Activated naive CD8-positive, alpha-beta T cell treated with anti-CD3 and anti-CD28 coated beads, Interleukin-2, amount 10 ng/mL, durations not matched to agents 7 days and 5 days (primary cell): ENCODE measurements at places on chromosomes 2 and 18. TPM values are rescaled to one million over a fixed set of nuclear protein-coding genes. Genes with fewer than 3 reads are reported as not detected.

DNA sequence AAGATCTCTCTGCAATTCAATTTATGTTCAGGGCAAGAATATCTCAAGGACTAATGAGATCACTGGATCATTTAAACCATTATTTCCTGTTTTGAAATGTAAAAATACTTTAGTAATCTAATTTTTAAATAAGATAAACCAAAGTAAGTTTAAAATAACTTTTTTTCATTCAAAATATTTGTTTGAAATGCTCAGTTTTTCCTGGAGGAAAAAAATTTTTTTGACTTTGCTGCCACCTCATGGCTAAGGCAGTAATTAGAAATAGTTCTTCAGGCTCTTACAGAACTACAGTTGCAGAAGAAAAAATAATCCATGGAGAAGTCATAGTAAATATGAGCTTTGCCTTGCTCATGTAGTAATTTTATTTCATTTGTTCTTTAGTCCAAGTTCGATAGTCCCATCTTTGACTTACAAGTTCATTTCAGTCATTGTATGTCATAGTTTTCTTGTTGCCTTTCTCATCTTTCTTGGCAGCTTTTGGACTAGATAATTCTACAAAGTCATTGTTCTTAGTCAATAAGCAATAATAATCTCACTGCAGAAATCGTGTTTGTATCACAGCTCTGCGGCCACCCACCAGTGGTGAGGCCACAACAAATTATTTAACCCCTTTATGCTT is 127.4 kb downstream of the DPP4 start:
- DNase-seq = no peak

GRCh38 chr2:126676221-126677175 is 20.5 kb downstream of the GYPC start:
- no peak for DNase-seq

DNA sequence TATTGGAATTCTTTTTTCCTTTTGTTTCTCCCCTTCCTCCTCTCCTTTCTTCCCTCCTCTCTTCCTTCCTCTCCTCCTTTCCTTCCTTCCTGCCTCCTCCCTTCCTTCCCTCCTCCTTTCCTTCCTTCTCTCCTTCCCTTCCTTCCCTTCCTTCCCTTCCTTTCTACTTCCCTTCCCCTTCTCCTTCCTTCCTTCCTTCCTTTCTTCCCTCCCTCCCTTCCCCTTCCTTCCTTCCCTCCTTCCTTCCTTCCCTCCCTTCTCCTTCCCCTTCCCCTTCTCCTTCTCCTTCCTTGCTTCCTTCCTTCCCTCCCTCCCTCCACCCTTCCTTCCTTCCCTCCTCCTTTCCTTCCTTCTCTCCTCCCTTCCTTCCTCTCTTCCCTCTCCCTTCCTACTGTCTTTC is 431.0 kb upstream of the MEIS1 start:
- DNase-seq = no peak

GRCh38 chr2:207315131-207315530 is 149.4 kb upstream of the KLF7 start:
- no peak for DNase-seq

The CTAGE1 gene
- not detected for total RNA-seq

DNA sequence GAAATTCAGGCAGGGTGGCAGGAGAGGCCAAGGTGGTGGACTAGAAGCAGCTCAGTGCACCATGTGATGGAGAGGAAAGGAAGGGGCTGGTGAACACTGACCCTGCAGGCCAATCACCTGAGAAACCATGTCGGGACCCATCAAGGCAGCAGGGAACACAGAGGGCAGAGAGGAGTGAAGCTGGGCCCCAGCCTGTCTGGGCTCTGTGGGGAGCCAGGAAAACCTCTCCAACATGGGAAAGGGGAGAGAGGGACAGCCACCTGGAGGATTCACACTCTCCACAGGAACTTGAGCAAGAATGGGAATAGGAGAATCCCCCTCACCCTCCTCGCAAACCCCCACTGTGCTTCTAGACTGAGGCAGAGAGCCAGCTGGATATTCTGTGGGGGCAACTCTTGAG is 85.5 kb upstream of the CYP26B1 start:
- no peak for DNase-seq

DNA sequence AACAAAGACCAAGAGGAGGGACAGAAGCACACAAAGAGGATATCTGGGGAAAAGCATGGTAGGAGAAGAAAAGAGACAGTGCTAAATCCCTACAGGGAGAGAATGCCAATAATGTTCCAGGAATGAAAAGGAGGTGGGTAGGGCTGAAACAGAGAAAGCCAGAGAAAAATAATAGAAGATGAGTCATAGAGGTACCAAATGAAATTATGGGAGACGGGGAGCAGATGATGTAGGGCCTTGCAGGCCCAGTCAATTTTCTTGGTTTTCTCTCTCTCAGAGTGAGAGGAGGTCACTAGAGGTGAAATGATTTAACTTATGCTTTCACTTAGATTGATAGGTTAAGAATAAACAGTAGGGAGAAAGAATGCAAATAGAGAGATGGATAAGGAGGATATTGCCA is 61.5 kb downstream of the RPRM start:
- no peak for DNase-seq

The POTEI gene
- total RNA-seq = not detected

- DNase-seq = no peak
These were observed 17.7 kb upstream of the RAB10 start for GRCh38 chr2:26016012-26016705.
